NCI-H1105 (cell line): ENCODE measurements at places on chromosomes 12 and 14.
A peak's percentile ranks its signal among the peaks of the same experiment; 100 is the strongest.

GRCh38 chr12:76216585-76217472 is 131.4 kb downstream of the BBS10 start:
- DNase-seq = no peak

- DNase-seq = no peak
Measured at GRCh38 chr12:65584016-65584415, 240.3 kb upstream of the HMGA2 start.

DNA sequence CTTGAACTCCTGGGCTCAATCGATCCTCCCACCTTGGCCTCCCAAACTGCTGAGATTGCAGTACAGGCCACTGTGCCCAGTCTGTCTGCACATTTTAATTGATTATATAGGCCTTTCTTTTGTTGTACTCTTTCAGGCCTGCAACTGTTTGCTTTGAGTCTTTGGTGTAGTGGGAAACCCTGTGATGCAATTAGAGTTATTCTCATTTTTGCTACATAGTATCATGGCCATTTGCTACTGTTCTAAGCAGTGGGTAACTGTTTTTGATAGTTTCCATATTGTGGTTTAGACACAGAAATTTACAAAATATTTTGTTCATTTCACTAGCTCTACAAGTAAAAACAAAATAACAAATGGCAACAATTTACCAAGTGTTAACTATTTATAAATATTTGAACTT is 6.3 kb upstream of the TUBA1B start:
- DNase-seq = no peak

DNA sequence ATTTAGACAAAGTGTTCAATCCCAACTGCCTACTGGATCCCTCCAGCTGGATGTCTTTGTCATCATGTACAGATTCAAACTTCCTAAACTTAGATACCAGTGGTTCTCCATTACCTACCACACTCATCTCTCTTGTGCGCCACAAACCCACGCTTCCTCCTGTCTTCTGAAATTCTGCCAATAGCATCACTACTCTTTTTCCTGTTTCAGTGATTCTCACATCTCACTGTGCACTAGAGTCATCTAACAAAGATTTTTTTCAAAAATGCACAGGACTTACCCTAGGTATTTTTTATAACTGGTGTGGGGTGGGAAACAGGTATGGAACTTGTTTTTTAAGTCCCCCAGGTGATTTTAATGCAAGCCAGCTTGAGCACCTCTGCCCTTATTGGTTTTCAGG is 5.9 kb downstream of the PSMB5 start:
- DNase-seq = no peak

- no peak for DNase-seq
Measured at GRCh38 chr12:51898937-51899336, 8.4 kb upstream of the ACVRL1 start.

GRCh38 chr12:114936148-114937079 is 252.4 kb upstream of the TBX3 start:
- no peak for DNase-seq

DNA sequence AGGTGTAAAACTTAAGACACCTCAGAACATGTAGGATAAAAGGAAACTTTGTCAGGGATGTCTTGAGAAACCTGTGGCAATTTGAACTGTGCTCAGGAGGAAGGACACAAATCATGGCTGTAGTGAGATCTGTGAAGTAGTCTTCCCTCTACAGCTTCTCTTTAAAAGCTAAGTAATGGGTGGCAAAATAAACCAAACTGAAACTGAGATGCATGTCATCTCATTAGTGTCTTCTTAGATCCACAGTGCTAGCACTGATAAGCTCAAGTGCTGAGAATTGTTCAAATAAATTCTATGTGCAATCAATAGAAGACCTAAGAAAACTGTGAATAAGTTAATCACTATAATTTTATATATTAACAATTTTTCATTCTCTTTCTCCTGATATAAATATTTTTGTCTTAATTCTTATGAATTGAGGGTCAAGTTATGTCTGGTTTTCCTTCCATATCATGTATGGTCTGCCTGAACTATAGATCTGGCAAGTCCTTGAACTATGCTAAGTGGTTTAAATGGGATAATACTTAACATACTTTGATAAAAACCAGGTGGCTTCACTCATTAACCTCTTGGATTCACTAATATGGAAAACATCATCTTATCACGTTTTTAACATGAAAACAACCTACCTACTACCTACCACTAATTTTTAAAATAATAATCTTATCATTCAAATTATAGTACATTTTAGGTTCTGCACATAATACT is 27.2 kb downstream of the SYT1 start:
- DNase-seq = no peak

GRCh38 chr14:35051796-35052195 is 5.7 kb downstream of the FAM177A1 start:
- DNase-seq = no peak

- no peak for DNase-seq
Measured at GRCh38 chr12:29187756-29188155, 38.7 kb downstream of the FAR2 start.

GRCh38 chr14:50230401-50230700 is 1.0 kb downstream of the SOS2 start:
- DNase-seq = no peak

- peak; percentile 9 for DNase-seq
Measured at GRCh38 chr12:111451649-111452129, 46.0 kb downstream of the SH2B3 start.

DNA sequence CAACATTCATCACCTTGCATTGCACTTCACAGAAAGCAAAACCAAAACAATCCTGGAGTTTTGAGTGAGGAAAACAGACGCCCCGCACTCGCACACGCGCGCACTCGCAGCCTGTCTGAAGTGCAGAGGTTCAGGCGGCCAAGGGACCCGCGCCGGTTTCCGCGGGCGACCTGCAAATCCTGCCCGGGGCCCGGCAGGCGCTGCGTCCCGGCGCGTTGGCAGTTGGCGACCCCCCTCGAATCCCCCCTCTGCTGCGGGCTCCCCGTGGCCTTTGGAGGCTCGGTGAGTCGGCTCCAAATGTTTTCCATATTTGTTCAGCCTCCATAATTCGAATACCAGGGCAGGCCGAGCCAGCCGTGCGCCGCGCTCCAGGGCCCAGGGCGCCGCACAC is at the start of gene SSPN:
Gene SSPN, plus strand, starts transcription at position 324 of the 391 bp plus-strand sequence. CDS start 100 bp downstream, outside the sequence.
- peak; percentile 81 for DNase-seq

DNA sequence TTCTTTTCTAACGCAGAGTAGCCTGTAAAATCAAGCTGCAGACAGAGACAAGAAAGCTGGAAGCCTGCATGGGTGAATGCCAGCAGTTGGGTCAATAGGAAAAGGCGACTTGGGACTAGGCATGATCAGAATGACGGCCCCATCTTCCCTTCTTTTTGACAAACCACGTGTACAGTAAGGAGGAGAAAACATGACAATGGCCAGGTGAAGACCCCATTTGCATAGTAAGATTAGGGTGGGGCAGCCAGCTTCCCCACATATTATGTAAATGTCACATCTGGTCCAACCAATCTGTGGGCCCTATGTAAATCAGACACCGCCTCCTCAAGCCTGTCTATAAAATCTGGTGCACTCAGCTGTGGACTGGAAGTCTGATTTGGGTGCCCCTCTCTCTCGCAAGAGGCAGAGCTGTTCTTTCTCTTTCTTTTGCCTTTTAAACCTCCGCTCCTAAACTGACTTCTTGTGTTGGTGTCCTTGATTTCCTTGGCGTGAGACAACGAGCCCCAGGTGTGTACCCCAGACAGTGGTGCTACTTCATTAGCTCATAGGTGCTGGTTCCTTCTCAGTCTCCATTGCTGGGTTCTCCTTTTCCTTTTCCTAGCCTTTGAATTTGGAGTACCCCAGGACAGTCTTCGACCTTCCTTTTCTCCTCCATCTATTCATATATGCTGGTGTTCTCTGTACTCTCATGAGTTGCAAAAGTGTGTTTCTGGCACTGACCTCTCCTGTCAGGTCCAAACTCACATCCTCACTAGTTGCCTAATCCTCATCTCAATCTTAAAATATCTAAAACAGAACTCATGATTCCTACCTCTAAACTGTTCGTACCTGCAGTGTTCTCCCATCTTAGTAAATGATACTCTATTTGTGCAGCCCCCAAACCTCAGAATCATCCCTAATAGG is 9.4 kb upstream of the DHRS7 start:
- no peak for DNase-seq

GRCh38 chr12:43638806-43639205 is 86.8 kb upstream of the ADAMTS20 start:
- no peak for DNase-seq

- no peak for DNase-seq
Measured at GRCh38 chr14:32403688-32404087, 74.6 kb downstream of the AKAP6 start.

GRCh38 chr12:76080017-76080728 is 4.3 kb downstream of the NAP1L1 start:
- no peak for DNase-seq

DNA sequence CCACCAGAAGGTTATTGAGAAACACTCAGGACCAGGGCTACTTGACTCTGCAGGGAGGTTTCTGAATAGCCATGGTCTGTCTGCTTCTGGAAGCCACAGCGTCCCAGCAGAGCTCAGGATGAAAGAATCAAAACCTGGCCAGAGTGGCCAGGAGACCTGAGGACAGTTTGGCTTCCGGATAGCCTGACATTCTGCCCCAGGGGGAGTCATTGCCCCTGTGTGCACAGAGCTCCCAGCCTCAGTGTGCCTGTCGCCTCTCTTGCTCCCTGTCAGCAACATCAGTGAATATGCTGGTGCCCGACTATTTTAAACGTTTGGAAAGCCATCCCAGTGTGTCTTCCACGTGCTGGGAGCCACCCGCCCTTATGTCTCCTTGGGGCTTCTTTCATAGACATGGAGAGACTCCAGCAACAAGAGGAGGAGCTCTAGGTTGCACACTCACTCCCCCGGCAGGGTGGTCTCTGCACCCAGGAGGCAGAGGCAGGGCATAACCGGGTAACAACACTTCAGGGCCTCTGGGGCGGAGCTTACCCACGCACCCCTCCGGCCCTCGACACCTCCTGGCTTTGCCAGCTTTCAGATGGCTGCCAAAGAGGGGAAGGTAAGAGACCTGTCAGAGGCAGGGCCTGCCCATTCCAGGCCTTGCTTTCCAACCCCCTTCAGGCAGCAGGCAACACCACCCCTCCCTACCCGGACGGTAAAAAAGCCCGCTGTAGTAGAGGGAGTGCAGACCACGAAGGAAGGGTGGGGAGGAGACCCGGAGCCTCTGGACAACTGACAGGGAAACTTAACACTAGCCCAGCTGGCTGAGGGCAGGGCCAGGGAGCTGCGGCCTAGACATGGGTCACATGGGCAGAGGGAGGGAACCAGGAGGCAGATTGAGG is 19.0 kb upstream of the SLC6A12 start:
- DNase-seq = no peak

- DNase-seq = no peak
Measured at GRCh38 chr12:124381456-124382296, 86.8 kb downstream of the RFLNA start.

GRCh38 chr12:111785651-111786050 is 18.9 kb downstream of the ALDH2 start:
- DNase-seq = no peak

- no peak for DNase-seq
Measured at GRCh38 chr14:106419376-106419965, 893.1 kb downstream of the TMEM121 start.

DNA sequence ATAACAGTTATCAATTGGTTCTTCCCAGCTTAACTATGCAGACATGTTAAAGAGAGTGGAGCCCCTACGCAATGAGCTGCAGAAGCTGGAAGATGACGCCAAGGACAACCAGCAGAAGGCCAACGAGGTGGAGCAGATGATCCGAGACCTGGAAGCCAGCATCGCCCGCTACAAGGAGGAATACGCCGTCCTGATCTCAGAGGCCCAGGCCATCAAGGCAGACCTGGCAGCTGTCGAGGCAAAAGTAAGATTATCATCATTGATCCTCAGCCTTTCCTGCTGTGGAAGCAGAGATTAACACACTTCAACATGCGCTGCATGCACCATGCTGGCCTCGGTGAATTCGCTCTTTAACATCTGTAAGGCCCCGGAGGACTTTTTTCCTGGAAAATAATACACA is 53.6 kb downstream of the HSP90AA1 start:
- no peak for DNase-seq

DNA sequence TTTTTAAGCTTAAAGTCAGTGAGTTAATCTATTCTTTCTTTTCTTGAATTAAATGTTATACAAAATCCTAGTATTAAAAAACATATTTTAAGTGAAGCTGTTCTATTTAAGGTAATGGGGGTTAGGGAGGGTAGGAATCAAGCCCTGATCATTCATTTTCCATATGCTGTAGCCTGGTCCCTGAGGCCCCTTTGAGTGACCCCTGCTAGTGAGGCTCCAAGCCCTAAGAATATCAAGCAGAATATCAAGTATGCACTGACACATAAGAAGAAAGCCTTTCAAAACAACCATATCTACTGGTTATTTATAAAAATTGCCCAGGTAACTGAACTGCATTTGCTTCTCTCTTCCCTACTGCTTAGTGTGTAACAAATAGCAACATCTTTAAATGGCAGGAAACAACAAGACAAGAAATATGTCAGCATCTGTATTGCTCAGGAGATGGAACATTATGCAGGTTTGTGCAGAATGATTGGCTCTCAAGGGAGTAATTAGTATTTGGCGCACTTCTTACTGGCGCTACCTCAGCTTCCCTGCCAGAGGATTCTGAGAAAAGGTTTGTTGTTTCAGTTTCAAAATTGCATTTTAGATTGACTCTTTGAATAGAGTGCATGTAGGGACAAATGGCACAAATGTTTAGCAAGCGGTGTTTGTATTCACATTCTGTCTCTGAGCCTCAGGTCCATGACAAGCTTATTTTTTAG is 223.0 kb downstream of the DUSP6 start:
- DNase-seq = no peak

DNA sequence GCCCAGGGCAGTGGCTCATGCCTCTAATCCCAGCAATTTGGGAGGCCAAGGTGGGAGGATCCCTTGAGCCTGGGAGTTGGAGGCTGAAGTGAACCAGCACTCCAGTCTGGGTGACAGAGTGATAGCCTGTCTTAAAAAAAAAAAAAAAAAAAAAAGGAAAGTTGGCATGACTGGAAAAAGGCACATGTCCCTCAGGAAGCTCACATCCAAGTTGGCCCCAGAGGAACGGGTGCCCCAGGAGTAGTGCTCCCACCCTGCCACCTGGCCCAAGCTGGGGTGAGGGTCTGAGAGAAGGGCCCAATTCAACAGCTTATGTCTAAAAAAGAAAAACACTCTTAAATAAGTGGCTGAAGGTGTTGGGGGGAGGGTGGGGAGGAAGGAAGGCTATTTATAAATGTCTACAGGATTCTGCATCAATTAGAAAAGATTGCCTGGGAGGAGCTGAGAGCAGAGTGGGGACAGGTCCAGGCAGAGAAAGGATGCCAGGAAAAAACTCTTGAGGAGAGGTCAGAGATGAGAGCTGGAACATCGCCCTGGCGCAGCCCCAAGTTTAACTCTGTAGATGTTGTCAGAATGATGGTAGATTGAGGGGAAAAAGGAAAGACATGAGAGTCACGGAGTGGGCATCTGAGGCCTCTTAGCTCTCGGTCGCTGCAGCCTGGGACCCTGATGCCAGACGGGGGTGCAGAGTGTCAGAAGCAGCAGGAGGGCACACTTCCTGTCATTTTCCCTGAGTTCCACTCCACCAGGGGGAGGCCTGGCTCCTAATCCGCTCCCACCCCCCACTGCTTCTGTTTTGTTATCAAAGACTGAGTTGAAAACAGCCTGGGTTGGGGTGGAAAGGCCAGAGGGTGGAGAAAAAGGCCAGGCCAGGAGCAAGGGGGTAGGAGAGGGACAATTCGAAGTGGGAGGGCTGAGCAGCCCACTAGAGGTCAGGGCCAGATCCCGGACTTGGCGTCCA is 7.3 kb downstream of the SPRYD3 start:
- DNase-seq = peak; percentile 22

GRCh38 chr14:26200687-26201086 is 397.1 kb downstream of the NOVA1 start:
- DNase-seq = no peak

- peak; percentile 60 for DNase-seq
Measured at GRCh38 chr14:68978172-68978911, 760 bp downstream of the ACTN1 start.
